ENCODE measurements at places on chromosomes 16 and 17.

- no peak for DNase-seq
These were observed at the start of gene SLC38A8 for GRCh38 chr16:84042308-84042878. TSS of gene SLC38A8 (minus strand) at chr16:84042795. CDS start at chr16:84042157, 638 bp downstream.

DNA sequence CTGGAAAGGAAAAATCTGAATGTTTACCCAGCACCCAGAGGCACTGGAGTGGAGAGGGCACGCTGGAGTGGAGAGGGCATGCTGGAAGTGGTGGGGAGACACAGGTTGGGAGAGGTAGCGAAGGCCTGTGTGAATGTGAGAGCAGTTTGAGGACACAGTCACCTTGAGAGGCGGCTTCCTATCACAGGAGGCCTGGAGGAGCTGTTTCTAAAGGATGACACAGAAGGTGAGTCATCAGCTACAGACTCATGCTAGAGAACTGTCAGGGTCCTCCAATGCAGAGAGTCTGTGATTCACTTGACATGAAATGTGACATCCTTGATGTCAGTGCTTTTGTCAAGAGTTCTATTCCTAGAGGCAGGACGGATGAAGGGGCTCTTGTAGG lies 13.8 kb downstream of the CTRL start:
- DNase-seq = no peak

GRCh38 chr16:58128711-58129096 lies 477 bp downstream of the CFAP20 start:
- DNase-seq = no peak

- no peak for DNase-seq
These were observed 7.8 kb downstream of the CCDC200 start for GRCh38 chr17:43220511-43221125.

- DNase-seq = no peak
These were observed 15.9 kb downstream of the HASPIN start for GRCh38 chr17:3739422-3740124.
